ENCODE measurements at places on chromosomes 5 and 9.

GRCh38 chr5:154211641-154212390 is 21.3 kb downstream of the GALNT10 start:
- no peak overlapping the region for H3K4me3 ChIP-seq
- no peak overlapping the region for H3K27ac ChIP-seq
- H3K36me3 ChIP-seq = no peaks in the 10 kb centered on the region

- DNase-seq = no peak
- H3K4me3 ChIP-seq = no peak overlapping the region
- H3K4me1 ChIP-seq = no peaks in the 10 kb centered on the region
- no peaks in the 10 kb centered on the region for H3K27me3 ChIP-seq
- no peak overlapping the region for H3K27ac ChIP-seq
These were observed 97.9 kb upstream of the MAMDC2 start for GRCh38 chr9:69945671-69946141.

DNA sequence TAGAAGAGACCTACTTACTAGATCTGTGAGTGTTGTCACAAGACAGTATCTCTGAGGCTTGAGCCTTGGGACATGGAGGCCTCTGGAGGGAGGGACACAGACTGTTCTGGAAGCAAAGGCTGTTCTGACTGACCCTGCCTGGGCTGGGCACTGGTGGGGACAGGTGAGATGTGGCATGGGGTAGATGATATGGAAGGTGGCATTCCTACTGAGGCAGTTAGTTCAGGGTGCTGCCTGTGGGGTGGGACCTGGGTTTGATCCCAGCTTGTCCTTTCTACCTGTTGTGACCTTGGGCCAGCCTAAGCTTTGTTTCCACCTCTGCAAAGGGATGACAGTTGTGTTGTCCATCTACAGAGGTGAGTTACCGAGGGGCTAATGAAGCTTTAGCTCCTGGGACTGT is 140.2 kb downstream of the C9orf50 start:
- H3K27ac ChIP-seq = peak overlapping the region; percentile 65
- peaks cover 15% of the 10 kb centered on the region for H3K4me1 ChIP-seq
- no peak overlapping the region for H3K4me3 ChIP-seq
- no peak for DNase-seq
- H3K27me3 ChIP-seq = no peaks in the 10 kb centered on the region

GRCh38 chr5:75052192-75053053 is at the start of gene GCNT4:
TSS of gene GCNT4 (minus strand) at chr5:75052558. CDS start at chr5:75030037, 22,521 bp downstream.
- DNase-seq = peak; percentile 7
- peak within 1 kb of the TSS; percentile 70 for H3K4me3 ChIP-seq
- peak within 1 kb of the TSS; percentile 68 for H3K27ac ChIP-seq
- H3K36me3 ChIP-seq = no peaks in the 10 kb centered on the region
- peaks cover 81% of the 10 kb centered on the region for H3K4me1 ChIP-seq

DNA sequence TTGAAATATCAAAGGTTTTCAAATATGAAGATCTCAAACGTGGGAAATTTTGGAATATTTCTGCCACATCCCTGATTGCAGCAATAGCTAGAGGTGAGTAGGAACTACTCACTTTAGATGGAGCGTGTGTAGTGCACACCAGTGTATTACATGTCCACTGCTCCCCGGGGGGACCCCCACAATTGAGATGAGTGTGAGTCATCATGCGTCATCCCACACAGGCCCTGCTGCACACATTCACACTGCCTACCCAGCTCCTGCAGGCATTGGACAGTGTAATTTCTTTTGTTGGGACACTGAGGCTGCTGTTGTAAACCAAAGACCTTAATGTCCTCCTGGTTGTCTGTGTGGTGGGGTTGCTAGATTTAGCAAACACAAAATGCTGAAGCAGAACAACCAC is 280.0 kb downstream of the GAS1 start:
- DNase-seq = no peak
- no peak overlapping the region for H3K27ac ChIP-seq
- H3K36me3 ChIP-seq = no peaks in the 10 kb centered on the region
- no peaks in the 10 kb centered on the region for H3K27me3 ChIP-seq

DNA sequence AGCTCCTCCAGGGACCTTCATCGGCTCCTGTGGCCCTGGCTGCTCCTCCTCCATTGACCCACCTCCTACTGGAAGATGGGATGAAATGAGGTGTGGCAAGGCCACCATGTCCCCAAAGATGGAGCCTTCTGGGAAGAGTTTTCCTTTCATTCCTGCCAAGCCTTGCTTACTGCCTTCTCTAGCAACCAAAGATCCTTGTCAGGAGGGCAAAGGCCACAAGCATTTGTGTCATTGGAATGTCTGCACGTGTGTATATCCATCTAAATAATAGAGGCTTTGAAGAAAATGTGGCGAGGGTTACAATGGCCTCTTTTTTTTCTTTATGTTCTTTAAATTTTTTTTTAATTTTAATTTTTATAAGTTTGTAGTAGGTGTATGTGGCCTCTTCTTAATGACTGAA is 313.6 kb downstream of the ARHGEF28 start:
- H3K4me3 ChIP-seq = no peak overlapping the region
- H3K27ac ChIP-seq = no peak overlapping the region
- DNase-seq = no peak
- no peaks in the 10 kb centered on the region for H3K4me1 ChIP-seq
- no peaks in the 10 kb centered on the region for H3K27me3 ChIP-seq
- H3K36me3 ChIP-seq = no peaks in the 10 kb centered on the region

DNA sequence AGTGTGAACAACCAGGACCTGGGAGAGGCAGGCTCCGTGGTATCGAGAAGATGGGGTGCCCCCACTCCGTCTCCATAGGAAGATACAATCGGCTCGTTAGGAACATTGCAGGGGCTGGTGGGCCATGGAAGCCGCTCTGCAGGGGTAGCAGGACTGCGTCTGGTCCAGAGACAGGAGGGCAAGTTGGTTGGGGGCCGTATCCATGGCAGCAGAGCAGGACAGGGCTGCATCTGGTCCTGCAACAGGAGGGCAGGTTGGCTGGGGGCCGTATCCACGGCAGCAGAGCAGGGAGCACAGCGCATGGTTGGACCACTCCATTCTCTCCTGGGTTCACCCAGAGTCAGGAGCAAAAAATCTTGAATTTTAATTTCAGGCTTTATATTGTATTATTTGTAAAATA is 98.2 kb downstream of the ANKRD33B start:
- H3K27ac ChIP-seq = no peak overlapping the region
- DNase-seq = no peak

All from CD8-positive, alpha-beta memory T cell (primary cell).